ENCODE measurements at places on chromosomes 5 and 9.

GRCh38 chr9:120892748-120893610 is 16.0 kb upstream of the PHF19 start:
- DNase-seq = peak; percentile 57

DNA sequence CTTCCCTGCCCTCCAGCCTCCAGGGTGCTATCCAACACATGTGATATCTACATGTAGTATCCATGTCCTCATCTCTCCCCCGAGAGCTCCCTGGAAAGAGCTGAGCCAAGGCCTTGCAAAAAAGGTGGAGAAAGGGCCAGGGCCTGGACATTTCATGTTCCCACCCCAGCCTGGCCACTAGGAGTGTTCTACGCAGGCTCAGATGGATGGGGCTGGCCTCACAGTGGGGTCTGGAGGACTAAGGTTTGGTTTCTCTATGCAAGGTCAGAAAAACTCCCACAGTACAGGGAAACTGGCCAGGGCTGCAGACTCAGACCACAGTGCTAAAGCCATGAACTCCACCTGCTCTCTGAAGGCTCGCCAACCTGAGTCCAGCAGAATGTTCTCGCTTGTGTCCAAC is 1.5 kb upstream of the CSF2 start:
- no peak for DNase-seq

DNA sequence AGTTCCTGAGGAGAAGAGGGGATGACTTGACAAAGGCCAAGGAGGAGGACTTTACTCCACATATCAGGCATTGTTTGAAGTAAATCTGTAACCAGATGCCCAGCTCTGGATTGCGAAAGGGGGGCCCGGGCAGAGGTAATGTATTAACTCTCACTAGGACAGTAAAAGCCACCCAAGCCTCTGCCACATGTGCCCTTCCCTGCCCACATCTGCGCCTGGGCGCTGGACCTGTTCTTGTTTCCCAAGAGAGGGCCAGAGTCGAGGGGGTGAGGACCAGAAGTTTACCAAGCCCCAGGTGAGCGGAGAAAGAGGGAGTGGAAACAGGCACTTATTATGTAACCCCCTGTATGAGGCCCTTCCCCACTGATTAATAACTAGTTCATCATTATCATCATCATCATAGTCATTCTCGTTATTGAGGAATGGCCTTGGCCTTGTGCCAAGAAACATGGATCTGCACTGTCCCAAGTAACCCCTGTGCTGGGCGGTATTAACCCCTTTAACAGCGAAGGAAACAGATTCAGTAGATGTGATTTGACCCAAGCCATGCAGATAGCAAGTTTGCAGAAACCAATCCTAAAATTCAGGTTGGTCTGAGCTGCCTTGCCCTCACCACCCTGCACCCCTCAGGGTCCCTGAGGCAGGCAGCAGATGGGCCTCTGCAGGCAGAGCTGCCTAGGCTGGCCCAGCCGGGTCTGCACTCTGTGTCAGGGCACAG is at the start of gene SLC23A1:
TSS of gene SLC23A1 (minus strand) at position 23 of the 718 bp plus-strand sequence. CDS start 44 bp downstream, outside the sequence.
- no peak for DNase-seq

DNA sequence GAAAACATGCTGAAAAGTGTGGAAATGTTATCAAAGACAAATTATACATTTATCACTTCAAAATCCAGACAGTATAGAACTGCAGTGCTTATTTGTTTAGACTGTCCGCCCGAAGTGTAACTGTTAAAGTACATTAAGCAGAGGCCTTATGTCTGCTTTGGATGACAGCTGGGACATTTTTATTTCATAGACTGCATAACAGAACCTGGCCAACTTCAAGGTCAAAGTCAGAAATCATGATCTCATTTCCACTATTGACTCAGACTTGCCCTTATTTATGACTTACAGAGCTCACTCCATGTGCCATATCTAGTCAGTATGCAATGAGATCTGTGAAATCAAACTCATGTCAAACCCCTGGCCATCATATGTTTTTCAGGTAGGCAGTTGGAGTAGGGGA is 87.7 kb downstream of the RAB3C start:
- no peak for DNase-seq

GRCh38 chr9:113882181-113882580 is 6.1 kb downstream of the ZNF618 start:
- DNase-seq = no peak

- DNase-seq = no peak
These were observed 60.5 kb upstream of the PPP1R26 start for GRCh38 chr9:135419106-135419505.

- no peak for DNase-seq
These were observed 174.8 kb downstream of the OLFM1 start for GRCh38 chr9:135262248-135262647.

- no peak for DNase-seq
These were observed 57.8 kb downstream of the OLFM1 start for GRCh38 chr9:135145312-135145711.

- no peak for DNase-seq
These were observed 389.2 kb upstream of the NUDT12 start for GRCh38 chr5:103951776-103952175.

DNA sequence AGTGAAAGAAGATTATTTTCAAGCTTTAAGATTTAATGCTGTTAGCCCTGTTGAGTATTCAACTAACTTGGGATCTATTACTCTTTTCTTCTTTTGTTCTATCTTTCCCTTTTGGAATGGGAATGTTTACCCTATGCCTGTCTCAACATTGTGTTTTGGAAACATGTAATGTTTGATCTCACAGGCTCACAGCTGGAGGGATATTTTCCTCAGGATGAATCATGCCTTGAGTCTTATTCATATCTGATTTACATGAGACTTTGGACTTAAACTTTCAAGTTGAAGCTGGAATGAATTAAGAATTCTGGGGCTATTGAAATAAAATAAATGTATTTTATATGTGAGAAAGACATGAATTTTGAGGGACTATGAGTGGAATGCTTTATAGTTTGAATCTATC is 607.8 kb upstream of the PTGER4 start:
- no peak for DNase-seq

GRCh38 chr9:125829743-125830142 is 82.6 kb downstream of the PBX3 start:
- DNase-seq = peak; percentile 22

- DNase-seq = no peak
These were observed 56.7 kb upstream of the GCNT4 start for GRCh38 chr5:75108931-75109596.

DNA sequence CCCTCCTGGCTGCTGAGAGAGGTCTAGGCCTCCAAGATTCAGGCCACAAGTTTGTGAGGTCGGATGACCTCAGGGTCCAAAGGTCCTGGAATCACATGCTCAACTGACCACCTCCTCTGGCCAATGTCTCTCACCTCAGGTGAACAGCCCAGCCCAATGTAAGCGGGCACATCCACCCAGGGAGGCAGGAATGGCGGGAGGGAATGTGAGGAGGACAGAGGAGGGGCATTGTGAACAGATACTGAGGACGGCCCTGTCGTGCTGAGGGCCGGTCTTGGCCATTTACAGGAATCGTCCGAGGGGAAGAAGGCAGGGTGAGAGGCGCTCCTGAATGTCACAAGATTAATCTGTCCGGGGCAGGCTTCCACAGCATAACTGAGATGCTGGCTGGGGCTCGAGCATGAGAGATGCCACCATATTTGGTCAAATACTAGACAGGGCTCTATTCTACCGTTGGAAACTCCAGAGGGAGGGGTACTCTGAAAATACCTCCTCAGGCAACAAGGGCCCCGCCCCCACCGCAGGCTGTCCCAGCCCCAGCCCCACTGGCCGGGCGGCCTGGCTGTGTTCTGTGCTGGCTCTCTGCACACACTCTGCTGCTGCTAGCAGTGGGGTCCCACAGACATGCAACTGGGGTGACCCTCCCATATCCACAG is 1.5 kb upstream of the IL17B start:
- DNase-seq = no peak

DNA sequence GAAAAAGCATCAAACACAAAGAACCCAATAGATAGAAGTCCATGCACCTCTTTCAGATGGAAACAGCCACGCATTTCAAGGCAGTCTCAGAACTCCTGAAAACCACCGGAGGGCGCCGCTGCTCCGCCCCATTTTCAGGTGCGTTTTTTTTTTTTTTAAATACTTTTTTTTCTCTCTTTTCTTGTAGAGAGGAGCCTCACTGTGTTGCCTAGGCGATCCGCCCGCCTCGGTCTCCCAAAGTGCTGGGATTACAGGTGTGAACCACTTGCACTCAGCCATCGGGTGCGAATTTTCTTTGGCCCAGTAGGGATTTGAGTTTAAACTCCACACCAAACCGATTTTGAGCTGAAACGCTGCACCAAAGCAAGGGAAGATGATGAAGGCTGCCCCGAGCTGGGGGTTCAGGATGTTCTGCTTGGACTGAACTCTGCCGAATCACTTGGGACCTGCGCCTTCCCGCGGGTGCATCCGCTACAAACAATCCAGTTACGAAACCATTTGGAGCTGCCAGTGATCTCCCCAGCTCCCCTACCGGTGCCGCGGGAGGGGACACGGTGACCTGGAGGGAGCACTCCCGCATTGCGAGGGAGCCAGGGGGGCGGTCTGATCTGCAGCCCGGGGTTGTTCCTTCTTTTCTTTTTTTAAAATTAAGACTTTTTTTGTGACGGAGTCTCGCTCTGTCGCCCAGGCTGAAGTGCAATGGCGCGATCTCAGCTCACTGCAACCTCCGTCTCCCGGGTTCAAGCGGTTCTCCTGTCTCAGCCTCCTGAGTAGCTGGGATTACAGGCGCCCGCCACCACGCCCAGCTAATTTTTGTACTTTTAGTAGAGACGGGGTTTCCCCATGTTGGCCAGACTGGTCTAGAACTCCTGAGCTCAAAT is 1.4 kb downstream of the PTGR1 start:
- DNase-seq = peak; percentile 30

DNA sequence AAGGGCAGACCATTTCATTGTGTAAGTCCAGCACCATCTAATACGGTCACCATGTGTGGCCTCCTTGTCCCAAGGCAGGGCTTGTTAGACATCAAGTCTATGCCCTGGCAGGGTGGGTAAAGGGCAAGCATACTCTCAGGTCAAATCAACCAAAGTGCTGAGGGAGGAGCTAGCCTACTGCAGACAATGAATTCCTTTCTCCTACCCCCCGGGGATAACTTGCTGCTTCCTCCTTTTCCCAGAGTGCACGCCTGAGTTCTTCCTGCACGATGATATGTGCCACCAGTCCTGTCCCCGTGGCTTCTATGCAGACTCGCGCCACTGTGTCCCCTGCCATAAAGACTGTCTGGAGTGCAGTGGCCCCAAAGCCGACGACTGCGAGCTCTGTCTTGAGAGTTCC is 71.4 kb downstream of the RFK start:
- DNase-seq = no peak

DNA sequence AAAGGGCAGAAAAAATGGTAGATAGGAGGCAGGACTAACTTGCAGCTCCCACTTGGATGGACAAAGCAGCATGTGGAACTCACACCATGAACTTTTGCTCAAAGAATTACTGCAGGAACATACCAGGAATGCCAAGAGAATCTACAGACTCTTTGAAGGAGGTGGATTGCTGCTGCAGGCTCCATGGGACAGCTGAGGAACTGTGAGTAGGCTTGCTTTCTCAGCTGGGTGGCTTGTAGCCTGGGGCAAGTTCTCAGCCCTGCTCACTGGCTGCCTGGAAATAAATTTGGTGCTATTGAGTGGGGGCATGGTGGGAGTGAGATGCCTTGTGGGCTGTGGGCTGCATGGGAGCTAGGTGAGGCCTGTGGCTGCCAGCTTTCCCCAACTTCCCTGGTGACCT is 574.5 kb downstream of the PRELID2 start:
- no peak for DNase-seq

DNA sequence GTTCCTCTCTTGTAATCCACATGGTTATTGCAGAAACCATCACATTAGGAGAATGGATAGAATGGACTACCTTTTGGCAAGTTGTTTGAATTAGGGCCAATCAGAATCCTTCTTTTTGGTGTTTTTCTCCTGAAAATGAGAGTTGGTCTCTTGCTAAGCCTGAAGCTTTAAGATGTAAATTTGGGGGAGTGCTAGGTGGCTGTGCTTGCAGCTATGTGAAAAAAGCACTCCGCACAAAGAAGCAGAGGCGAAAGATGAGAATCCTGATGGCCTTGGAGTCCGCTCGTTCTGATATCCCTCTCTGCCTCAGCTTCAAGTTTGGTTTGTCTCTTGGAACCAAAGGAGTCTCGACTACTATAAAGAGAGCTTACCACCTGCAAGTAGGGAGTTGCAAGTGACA is 63.6 kb downstream of the INIP start:
- DNase-seq = no peak

DNA sequence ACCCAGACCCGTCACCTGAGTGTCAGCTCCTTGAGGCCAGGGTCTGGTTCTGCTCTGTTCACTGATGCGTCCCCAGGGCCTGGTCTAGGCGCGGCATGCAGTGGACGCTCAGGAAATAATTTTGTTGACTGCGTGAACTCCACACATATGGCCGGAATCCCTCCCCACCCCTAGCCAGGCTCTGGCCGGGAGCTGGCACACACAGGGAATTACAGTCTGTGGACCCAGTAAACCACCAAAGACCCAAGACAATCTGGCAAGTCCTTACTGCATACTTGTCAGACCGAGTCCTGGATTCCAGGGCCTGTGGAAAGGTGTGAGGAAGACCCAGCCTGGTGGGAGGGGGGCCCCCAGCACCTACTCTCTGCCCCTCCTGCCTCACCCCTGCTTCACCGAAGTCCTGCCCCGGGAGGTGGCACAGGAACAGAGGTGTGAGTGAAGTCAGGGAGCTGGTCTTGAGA is 113.0 kb upstream of the IER5L start:
- no peak for DNase-seq

GRCh38 chr5:178439493-178440180 is 150.6 kb downstream of the COL23A1 start:
- no peak for DNase-seq

GRCh38 chr5:108760512-108760911 is 12.8 kb downstream of the FER start:
- DNase-seq = no peak

DNA sequence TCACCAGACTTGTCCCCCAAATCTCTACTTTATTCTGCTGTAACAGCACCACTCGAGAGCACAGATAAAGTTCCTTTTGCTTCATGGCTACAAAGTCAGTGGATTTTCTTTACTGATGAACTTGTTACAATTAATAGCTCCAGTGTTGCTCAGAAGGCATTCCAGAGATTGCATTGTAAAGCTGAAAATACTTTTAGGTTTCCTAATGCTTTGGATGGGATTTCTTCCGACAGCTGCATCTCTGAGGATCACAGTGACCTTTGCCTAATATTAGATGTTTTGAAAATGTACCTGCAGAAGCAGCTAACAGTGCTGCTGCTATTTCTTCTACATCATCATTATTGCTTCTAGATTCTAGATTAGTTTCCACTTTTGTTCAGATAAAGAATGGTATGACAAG is 58.8 kb upstream of the TMEM171 start:
- DNase-seq = no peak

- no peak for DNase-seq
These were observed 375.2 kb upstream of the TLE4 start for GRCh38 chr9:79196606-79197005.

- DNase-seq = no peak
These were observed 34.4 kb downstream of the FEM1C start for GRCh38 chr5:115510145-115510645.

GRCh38 chr5:35242702-35243258 is 12.5 kb upstream of the PRLR start:
- no peak for DNase-seq

GRCh38 chr9:21710548-21711191 is 91.8 kb upstream of the MTAP start:
- no peak for DNase-seq

All from stimulated activated CD8-positive, alpha-beta memory T cell treated with anti-CD3 and anti-CD28 coated beads, Interleukin-12 subunit alpha, Interleukin-12 subunit beta, amount 100 ng/mL, for 1 hour (primary cell).